ENCODE measurements at places on chromosomes 5 and 9.

DNA sequence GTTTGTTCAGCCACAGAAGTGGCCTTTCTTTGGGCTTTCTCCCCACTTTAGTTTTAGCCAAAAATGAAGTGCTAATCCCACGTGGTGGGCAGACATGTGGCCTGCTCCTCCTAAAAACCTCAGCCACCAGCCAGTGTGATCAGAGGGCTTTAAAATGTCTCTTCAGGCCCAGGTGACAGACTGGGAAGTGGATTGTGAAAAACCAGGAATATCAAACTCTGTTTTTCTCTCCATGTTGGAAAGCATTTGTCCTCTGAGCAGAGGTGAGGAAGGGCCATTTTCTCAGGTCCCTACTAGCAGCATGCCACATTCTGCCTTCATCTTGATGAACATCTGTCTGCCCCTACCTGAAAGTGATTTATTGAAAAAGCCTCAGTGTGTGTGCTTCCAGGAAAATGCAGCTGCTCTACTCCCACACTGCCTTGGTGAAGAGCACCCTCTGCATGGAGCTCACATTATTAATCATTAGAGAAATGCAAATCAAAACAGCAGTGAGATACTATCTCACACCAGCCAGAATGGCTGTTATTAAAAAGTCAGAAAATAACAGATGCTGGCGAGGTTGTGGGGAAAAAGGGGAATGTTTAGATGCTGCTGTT, 181.2 kb upstream of the DMAC1 start:
- DNase-seq = no peak

GRCh38 chr5:15003511-15003920, 131.9 kb upstream of the ANKH start:
- DNase-seq = peak; percentile 81

DNA sequence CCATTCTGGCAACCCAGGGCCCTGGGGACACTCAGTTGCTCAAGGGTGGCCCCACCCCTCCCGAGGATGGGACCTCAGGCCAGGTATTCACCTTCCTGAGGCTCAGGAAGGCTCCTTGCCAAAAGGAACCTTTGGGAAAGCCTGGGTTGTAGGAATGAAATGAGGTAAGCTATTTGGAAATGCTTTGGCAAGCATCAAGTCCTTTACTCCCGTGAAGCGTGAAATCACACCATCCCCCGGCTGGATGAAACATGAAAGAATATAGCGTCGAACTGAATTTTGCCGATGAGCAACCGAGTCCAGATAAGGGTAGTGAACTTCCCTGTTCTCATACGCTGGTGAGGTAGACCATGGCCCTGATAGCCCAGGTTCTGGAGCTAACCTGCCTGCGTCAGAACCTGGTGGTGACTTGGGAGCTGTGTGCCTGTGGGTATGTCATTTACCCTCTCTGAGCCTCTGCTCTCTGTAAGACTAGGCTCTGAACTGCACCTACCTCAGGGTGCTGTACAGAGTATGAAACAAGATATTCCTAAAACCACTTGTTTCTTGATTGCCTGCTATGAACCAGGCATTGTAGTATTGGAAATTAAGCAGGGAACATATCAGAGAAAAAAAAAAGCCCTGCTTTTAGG, 105.3 kb upstream of the BOD1 start:
- DNase-seq = no peak

DNA sequence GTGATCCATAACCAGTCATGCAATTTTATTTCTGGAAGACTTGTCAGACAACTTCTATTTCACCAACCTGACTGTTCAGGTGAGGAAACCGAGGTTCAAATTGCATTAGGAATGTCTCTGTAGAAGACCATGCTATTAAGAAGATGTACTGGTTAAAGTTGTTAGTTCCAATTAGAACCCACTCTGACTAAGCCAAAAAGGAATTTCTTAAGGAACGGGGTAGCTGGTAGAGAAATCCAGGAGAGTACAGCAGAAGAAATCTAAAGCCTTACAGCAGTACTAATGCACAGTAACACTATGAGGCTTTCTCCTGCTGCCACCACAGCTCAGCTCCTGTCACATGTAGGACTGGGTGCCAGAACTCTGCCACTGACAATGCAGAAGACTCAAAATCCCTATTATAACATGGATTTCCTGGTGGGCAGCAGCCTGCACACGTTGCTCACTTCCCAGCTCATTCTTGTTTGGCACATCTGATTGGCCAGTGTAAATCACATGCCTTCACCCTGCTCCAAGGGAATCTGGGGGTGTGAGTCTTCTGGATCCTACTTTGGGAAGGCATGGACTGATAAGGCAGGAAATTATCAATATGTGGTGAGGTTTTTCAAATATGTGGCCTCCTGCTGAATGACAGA, 37.1 kb downstream of the CAST start:
- no peak for DNase-seq

GRCh38 chr5:155082401-155082800, 68.8 kb downstream of the KIF4B start:
- DNase-seq = no peak

- no peak for DNase-seq
These were observed 230.3 kb downstream of the AUH start for GRCh38 chr9:91131433-91131839.

- DNase-seq = peak; percentile 51
These were observed 4.8 kb downstream of the GLIPR2 start for GRCh38 chr9:36141288-36141687.

GRCh38 chr9:88593537-88594185, 58.7 kb downstream of the NXNL2 start:
- peak; percentile 81 for DNase-seq

DNA sequence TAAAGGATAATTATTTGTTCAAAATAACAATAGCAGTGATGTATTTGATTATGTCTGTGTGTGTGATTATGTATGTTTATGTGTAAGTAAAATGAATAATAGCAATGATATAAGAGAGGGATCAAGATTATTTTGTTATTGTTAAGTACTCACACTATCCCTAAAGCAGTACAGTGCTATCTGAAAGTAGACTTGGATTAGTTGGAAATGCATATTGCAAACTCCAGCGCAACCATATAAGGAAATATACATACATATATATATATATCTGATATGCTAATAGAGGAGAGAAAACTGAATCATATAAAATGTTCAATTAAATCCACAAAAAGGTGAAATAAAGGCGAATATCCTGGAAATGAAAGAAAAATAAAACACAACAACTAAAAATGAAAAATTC, 268.4 kb downstream of the HINT1 start:
- no peak for DNase-seq

Data from tongue (tissue), 3 donors.